ENCODE measurements at places on chromosomes 11 and 22. TPM values are rescaled to one million over a fixed set of nuclear protein-coding genes. Genes with fewer than 3 reads are reported as not detected.

GLB1L2 gene
- 8.9 TPM for total RNA-seq

TRIM51 gene
- total RNA-seq: not detected

MRGPRE gene
- not detected for total RNA-seq

CNIH2 gene
- total RNA-seq: 1.7 TPM

GRCh38 chr11:23370580-23371275, 510.5 kb upstream of the CCDC179 start:
- no peak for DNase-seq
- H3K27me3 ChIP-seq: no peaks in the 10 kb centered on the region
- H3K36me3 ChIP-seq: no peaks in the 10 kb centered on the region

JAM3 gene
- total RNA-seq: 3.9 TPM

DNA sequence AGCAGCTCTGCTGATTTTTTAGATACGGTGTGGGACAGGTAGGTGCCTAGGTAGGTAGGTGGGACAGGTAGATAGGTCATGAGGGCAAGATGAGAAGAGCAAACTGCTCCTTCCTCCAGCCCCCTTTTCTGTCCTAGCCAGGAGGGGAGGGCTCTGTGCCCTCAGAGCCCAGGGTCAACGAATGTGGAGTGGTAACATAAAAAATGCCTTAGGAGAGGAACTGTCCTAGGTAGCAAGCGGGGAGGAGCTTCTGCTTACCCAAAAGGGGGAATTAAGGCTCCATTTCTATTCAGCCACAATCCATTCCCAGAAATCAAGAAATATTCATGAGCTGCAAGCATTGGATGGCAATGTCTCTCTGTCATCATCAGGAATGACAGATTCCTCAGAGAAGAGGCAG, 234.8 kb downstream of the GRIK4 start:
- DNase-seq: no peak
- no peak overlapping the region for H3K4me3 ChIP-seq
- peaks cover 2% of the 10 kb centered on the region for H3K27me3 ChIP-seq
- H3K36me3 ChIP-seq: no peaks in the 10 kb centered on the region

DNA sequence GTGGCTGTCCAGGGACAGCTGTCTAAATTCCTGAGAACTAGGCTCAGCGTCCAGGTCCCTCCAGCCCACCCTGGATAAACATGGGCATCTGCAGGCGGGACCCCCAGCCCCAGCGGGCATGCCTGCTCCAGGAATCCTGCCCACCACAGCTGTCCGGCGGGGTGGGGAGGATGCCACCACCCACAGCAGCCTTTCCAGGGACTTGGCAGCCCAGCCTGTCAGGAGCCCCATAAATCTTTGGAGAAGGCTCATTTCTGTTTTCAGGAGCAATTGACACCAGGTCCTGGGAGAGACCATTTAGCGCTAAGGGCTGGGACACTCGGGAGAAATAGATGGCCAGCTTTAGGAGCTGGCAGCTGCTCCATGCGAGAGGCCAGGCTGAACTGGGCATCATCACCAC, 358.9 kb downstream of the CADM1 start:
- H3K4me3 ChIP-seq: no peak overlapping the region
- H3K4me1 ChIP-seq: no peaks in the 10 kb centered on the region
- DNase-seq: no peak
- H3K27ac ChIP-seq: no peak overlapping the region

Measured in activated T-helper 1 cell treated with anti-CD3 and anti-CD28 coated beads, Interleukin-12 subunit alpha, Interleukin-12 subunit beta, Interleukin-2, Interleukin-4 antibody, amounts not matched to agents 30 ng/mL and 10 ng/mL and 1 ng/mL, durations not matched to agents 14 hours and 24 hours and 36 hours (primary cell).